Progenitor cell of endocrine pancreas (in vitro differentiated cells): ENCODE measurements at places on chromosomes 4 and X. TPM values are rescaled to one million over a fixed set of nuclear protein-coding genes. Genes with fewer than 3 reads are reported as not detected.

GRCh38 chrX:1421433-1422134 lies 29.7 kb upstream of the SLC25A6 start:
- H3K27me3 ChIP-seq, result no peaks in the 10 kb centered on the region
- peak overlapping the region; percentile 15 for H3K27ac ChIP-seq
- peaks cover 37% of the 10 kb centered on the region for H3K36me3 ChIP-seq
- no peak overlapping the region for H3K4me3 ChIP-seq
- peaks cover 11% of the 10 kb centered on the region for H3K4me1 ChIP-seq
- DNase-seq, result no peak

- H3K27me3 ChIP-seq, result no peaks in the 10 kb centered on the region
- DNase-seq, result no peak
- H3K36me3 ChIP-seq, result no peaks in the 10 kb centered on the region
Measured at GRCh38 chr4:156983366-156983765, 11.8 kb upstream of the PDGFC start.

Gene TEX13C
- not detected in 2 replicates for total RNA-seq

Gene RNF128
- total RNA-seq, result 14.8 and 17.0 TPM in 2 replicates

GRCh38 chrX:40105835-40106675 lies 8.3 kb upstream of the BCOR start:
- H3K36me3 ChIP-seq, result peaks cover under 1% of the 10 kb centered on the region
- H3K27ac ChIP-seq, result peak overlapping the region; percentile 67
- peak; percentile 31 for DNase-seq
- peaks cover 10% of the 10 kb centered on the region for H3K27me3 ChIP-seq
- H3K4me3 ChIP-seq, result peak overlapping the region; percentile 64

Gene SPANXA2
- not detected in 2 replicates for total RNA-seq

Gene P2RY4
- total RNA-seq, result 0.38 TPM in 1 of 2 replicates, not detected in the other

- no peaks in the 10 kb centered on the region for H3K27me3 ChIP-seq
- DNase-seq, result no peak
- no peaks in the 10 kb centered on the region for H3K4me1 ChIP-seq
- H3K27ac ChIP-seq, result no peak overlapping the region
- no peaks in the 10 kb centered on the region for H3K36me3 ChIP-seq
- no peak overlapping the region for H3K4me3 ChIP-seq
Measured at GRCh38 chr4:141102367-141102766, 30.9 kb downstream of the RNF150 start.

GRCh38 chr4:20847124-20847747 lies 147.0 kb downstream of the PACRGL start:
- H3K36me3 ChIP-seq, result peaks cover 1% of the 10 kb centered on the region
- H3K27ac ChIP-seq, result no peak overlapping the region
- no peak for DNase-seq
- no peaks in the 10 kb centered on the region for H3K27me3 ChIP-seq

Gene SLC49A3
- total RNA-seq, result 12.9 and 13.1 TPM in 2 replicates

- H3K27ac ChIP-seq, result no peak overlapping the region
- H3K4me1 ChIP-seq, result peaks cover 2% of the 10 kb centered on the region
- H3K27me3 ChIP-seq, result no peaks in the 10 kb centered on the region
- no peak for DNase-seq
- H3K36me3 ChIP-seq, result no peaks in the 10 kb centered on the region
- no peak overlapping the region for H3K4me3 ChIP-seq
Measured at GRCh38 chr4:134505511-134505910, 303.9 kb upstream of the PABPC4L start.

Gene EDNRA
- total RNA-seq, result 12.2 and 13.3 TPM in 2 replicates

Gene SLC10A6
- not detected in 2 replicates for total RNA-seq
